ENCODE measurements at places on chromosomes 4 and X. TPM values are rescaled to one million over a fixed set of nuclear protein-coding genes. Genes with fewer than 3 reads are reported as not detected.

DGKQ gene
- 19.9 TPM for total RNA-seq

ZDHHC15 gene
- total RNA-seq, result 0.33 TPM

SLC49A3 gene
- 8.5 TPM for total RNA-seq

SPON2 gene
- total RNA-seq, result 1.3 TPM

FMR1NB gene
- total RNA-seq, result not detected

Data from vein endothelial cell (primary cell).